ENCODE measurements at places on chromosomes 1 and 21. TPM values are rescaled to one million over a fixed set of nuclear protein-coding genes. Genes with fewer than 3 reads are reported as not detected.

DNA sequence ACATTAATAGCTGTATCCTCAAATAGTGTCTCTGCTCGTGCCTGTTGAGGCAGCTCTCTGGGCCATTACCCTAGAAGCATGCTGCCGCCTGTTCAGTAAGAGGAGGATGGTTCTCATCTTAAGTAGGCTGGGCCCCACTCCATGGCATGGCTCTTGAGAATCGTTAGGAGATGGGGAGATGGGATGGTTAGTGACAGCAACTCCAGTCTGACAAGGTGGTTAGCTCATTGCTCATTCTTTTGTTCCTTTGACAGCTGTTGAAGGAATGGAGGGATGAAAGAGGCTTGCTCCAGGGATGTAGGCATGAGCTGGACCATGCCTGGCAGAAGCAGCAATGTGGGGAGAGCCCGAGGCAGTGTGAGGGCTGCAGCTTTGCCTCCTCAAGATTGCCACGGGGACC lies 68.2 kb downstream of the MAP10 start:
- DNase-seq: no peak

DNA sequence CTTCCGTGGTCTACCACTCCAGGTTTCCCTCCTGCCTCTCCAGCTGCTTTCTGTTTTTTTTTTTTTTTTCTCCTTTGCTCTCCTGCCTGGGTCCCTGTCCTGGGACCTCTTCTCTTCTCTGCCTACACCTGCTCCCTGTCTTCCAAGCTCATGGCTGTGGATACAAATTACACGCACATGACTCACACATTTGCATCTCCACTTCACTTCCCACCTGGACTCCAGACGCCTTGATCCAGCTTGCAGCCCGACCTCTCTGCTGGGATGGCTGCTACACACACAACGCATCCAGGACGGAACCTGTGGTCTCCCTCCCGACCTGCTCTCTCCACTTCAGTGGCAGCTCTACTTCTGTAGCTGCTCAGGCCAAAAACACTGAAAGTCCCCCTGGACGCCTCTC lies 44.4 kb upstream of the B3GALT5 start:
- DNase-seq: no peak

DNA sequence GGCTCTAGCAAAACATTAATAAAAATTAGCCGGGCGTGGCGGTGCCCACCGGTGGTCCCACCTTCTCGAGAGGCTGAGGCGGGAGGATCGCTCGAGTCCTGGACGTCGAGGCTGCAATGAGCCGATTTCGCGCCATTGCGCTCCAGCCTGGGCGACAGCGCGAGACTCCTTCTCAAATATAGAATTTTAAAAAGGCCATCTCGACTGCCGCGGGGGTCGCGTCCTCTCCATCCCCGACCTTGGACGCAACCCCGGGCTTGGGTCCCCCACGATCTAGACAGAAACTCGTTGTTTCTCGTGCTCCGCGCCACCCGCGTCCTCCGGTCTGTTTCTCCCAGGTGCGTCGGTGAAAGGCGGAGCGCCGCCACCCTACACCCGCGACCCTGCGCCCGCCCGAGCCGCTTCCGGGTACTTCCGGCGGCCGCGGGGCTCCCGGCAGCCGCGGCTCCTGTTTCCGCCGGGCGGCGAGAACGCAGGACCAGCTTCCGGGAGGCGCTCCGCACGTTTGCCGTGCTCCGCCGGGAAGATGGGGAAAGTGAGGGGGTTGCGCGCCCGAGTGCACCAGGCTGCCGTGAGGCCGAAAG lies at the start of gene SLX9:
Gene SLX9 (plus strand): TSS at position 498 of the 584 bp plus-strand sequence. CDS start 29 bp downstream, at position 527.
- peak; percentile 68 for DNase-seq

PLPP3 gene
- total RNA-seq: 264 TPM

NES gene
- 20.5 TPM for total RNA-seq

BSND gene
- total RNA-seq: not detected

Measured in dorsolateral prefrontal cortex (tissue), 122 donors.